ENCODE measurements at places on chromosomes 1 and 21. TPM values are rescaled to one million over a fixed set of nuclear protein-coding genes. Genes with fewer than 3 reads are reported as not detected.

DNA sequence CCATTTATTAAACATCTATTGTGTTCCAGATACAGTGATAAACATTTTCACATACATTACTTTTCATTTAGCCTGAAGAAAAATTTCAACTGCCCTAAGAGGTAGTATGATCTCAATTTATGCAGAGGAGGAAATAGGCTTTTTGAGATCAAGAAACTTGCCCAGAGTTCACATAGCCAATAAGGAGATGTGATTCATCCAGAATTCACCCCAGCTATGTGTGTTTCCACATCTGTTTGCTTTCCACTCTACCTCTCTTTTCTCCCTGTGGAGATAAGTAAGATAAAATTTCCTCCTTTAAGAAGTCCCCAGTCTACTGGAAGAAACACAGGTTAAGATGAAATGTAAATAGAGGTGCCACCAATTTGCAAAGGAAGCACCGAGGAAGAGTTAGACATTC, 199.7 kb upstream of the C8B start:
- DNase-seq: no peak

DNA sequence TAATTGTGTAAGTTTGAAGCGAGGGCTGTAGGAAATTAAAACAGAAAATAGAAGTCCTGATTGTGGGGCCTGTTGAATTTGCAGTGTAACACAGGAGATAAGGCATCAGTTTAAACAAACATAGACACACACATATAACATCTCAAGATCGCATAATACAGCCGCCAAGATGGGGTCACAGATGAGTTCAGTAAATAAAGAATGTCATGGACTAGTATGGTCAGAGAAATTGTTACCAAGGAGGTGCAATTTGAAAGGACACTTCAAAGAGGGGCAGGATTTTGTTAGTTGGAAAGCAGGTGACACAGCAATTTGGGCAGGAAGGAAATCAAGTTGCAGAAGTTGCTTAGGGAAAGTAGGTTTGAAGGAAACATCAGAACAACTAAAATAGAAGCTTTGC, 450.0 kb downstream of the USP25 start:
- DNase-seq: no peak

The NR0B2 gene
- not detected for total RNA-seq

DNA sequence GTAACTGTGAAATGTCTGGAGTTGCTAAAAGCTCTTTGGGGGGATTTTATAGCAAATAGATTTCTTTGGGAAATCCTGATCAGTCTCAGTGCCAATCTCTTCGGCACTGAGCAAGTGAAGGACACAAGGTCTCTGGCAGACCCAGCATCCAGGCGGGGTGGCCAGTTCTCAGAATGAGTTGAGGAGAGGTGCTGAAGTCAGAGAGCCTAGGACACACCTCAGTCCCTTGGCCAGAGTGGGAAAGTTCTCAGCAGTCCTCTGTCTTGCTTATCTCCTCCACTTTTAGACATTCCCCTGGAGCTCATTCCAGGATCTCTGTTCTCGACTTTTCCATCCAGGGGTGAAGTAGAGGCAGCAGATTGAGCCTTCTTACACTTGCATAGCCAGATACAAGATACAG, 6.7 kb downstream of the HLX start:
- DNase-seq: no peak

DNA sequence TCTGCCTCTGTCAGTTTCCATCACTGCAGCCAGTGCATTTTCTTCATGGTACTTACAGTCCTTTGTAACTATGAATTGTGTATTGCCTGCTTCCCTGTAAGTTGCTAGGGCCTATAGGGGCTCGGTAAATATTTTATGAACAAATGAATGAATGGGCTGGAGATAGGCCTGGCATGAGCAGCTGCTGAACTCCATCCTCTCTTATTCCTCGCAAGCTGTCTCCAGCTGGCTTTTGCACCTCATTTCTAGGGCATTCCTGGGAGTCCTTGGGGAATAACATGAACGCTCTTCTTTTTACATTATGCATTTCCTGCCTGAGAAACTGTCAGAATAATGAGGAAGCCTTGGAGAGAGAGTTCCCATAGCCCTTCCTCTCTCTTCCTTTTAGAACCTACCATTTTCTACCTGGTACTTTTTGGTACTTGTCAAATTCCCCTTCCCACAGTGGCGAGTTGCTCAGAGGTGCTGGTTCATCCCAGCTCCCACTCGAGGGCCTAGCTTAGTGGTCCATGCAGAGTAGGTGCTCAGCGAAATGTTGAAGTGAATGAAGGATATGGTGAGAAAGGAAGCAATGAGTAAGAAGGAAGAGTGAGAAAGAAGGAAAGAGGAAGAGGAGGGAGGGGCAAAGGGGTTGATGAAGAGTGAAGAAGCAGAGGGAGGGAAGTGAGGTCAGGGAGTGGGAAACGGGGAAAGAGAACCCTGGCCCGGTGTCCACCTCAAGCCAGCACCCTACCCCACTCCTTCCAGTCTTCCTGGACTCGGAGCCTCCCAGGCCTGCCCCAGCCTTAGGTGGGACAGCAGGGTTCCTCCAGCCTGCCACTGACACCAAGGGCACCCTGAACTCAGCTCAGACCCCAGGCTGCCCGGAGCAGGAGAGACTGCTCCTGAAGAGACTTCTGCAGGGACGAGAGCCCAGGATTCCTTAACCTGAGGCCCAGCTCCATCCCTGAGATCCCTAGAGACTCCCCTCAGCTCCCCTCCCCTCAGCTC, 29.6 kb downstream of the KCNC4 start:
- no peak for DNase-seq
